NCI-H226 (cell line): ENCODE measurements at places on chromosomes 13 and 19.

DNA sequence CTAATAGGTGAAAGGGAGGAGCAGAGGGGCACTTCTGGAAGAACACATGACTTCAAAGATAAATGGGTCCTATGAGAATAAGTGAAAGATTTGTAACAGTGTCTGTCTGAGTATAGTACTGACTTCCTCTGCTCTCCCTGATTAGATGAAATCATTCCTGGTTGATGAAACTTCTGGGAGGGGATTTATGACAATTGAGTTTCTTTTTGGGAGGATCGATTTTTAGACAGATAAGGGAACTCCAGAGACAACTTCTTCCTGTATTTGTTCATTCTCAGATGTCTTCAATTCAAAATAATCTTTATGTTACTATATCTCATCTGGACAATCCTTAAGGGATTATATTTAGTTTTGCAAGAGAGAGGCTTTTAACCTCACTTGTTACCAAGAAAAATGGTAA, 20.0 kb downstream of the SETDB2 start:
- DNase-seq, result no peak

- DNase-seq, result peak; percentile 74
Observed at GRCh38 chr13:109249780-109250528, 536.4 kb downstream of the IRS2 start.

GRCh38 chr13:106407338-106407737, 128.1 kb downstream of the EFNB2 start:
- no peak for DNase-seq

GRCh38 chr13:109744512-109745051, 41.8 kb downstream of the IRS2 start:
- DNase-seq, result no peak

DNA sequence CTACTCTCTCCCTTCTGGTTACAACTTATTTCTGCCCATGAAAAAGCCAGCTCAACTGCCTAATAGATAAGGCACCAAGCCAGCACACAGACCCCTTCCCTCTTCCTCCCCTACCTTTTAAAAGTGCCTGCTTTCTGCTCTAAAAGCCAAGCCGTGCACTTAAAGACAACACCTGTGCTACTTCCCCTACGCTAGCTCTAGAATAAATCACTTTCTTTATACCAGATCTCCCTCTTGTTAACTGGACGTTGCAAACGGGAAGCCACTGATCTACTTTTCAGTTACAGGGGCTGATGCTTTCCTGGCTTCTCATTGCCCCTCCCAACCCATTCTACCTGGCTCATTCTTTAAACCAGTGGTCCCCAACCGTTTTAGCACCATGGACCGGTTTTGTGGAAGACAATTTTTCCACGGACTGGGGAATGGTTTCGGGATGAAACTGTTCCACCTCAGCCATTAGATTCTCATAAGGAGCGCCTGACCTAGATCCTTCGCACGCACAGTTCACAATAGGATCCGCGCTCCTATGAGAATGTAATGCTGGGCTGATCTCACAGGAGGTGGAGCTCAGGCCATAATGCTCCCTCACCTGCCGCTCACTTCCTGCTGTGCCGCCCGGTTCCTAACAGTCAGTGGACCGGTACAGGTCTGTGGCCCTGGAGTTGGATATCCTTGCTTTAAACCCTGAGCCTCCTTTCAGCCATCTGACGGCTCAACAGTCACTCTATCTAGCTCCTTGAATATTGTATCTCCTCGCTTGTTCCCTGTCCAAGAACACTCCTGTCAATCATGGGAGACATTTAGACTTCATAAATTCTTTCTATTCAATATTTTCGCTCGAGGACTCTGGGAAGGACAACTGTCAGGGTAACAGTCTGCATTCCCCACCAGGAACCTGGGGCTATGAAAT, 841 bp upstream of the ZNF223 start:
- no peak for DNase-seq

- no peak for DNase-seq
Observed at GRCh38 chr19:5064896-5065295, 96.0 kb downstream of the KDM4B start.

DNA sequence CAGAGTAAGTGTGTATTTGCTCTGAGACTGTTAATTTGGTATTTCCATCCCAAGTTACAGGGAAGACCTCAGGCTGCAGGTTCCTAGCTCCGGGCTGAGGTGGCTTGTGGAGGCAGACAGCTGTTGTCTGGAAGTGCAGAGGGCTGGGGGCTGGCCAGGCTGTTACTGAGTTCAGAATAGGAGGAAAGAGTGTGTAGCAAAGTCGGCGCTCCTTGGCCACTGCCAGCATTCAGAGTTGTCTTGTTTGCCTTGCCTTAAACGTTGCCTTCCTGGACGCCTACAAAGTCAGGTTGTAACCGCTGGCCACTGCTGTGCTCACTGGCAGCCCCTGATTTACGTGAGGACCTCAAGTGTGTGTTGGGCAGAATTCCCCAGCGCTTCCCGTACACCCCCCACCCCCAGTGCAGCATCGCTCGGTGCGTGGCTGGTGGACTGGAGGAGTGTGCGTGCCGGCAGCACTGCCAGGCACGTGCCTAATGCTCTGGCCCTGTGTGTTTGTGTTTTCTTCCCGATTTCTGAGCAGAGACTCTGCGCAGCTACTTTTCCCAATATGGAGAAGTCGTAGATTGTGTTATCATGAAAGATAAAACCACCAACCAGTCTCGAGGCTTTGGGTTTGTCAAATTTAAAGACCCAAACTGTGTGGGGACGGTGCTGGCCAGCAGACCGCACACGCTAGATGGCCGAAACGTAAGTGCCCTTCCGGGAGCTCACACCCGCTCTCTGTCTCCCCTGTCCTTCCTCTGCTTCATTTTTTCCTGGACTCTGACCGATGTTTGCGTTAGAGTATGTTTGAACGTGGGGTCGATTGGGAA, 10.5 kb downstream of the DAZAP1 start:
- DNase-seq, result no peak
